CD4-positive, alpha-beta T cell treated with Interleukin-6 for 4 hours (primary cell): ENCODE measurements at places on chromosomes 7 and 10.

GRCh38 chr7:127890726-127891125 lies 140.5 kb downstream of the LRRC4 start:
- no peak for DNase-seq

- no peak for DNase-seq
Measured at GRCh38 chr7:1842321-1843221, 172.5 kb downstream of the ELFN1 start.

GRCh38 chr10:89458784-89459183 lies 44.4 kb downstream of the IFIT5 start:
- no peak for DNase-seq

- DNase-seq: no peak
Measured at GRCh38 chr7:117616694-117617093, 136.9 kb downstream of the CFTR start.

DNA sequence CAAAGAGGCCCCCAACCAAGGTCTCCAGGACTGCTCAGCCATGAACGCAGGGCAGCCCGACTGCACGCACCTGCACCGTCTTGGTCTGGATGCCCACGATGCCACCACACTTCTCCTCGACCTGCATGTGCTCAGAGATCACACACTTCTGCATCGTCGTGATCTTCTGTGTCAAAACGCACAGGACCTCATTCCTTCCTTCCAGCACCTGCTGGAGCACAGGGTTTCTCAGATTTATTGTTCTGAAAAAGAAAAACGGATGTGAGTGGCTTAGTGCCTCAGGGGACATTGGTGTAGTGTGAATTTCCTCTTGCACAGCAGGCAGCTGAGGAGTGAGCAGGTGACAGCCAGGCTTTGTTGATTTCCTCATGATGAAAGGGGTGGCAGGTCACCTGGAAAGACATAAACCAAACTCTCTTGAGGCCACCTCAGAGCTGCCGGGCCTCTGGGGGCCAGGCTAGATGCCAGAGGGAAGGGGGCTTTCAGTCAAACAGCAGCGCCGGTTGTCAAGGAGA lies 38.2 kb downstream of the GSDME start:
- DNase-seq: no peak
